HFF-Myc (cell line): ENCODE measurements at places on chromosomes 11 and 22.

- DNase-seq: no peak
Observed at GRCh38 chr11:12682737-12683500, 8.7 kb downstream of the TEAD1 start.

DNA sequence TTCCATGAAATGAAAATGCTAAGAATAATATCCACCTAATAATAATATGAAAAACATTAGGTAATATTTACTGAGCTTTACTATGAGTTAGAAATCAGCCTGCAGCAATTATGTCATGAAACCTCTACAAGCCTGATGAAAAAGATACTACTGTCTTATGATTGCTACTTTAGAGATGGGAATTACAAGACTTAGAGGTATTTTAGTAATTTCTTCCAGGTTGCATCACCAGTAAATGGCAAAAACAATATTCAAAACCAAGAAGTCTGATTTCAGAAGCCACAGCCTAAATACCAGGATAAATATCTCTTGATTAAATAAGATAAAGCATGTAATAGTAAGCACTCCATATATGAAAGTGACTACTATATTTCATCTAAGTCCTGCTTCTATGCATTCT lies 13.8 kb downstream of the OR5B21 start:
- DNase-seq: no peak

DNA sequence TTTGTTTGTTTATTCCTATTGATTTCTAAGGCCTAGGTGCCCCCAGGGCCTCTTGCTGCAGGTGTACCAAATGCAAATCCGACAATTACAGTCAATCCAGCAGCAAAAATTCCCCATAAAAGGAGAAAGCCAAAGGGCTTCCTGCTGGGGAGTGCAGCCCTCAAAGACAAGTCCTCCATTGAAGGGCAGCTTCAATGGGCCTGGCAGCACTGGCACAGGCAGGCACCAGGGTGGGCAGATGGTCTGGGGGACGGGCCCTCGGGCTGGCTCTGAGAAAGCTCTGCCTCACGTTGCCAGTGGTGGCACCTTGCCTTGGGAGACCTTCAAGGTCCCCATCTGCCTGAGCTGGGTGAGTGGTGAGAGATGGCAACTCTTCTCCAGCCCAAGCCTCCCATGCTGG lies 128.0 kb downstream of the DSCAML1 start:
- DNase-seq: no peak

DNA sequence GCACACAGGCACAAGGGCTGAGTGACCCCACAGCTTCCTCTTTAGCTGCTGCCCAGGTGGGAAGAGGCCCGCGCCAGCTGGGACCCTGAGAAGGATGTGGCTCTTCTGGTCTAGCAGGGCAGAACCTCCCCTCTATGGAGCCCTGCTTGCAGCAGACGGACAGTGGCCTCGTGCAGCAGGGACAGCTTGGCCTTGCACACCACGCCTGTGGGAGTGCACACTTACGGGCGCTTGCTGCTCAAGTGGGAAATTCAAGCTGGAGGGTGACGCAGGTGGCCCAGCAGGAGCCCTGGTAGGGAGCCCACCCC lies 971.4 kb downstream of the BRD1 start:
- DNase-seq: no peak

DNA sequence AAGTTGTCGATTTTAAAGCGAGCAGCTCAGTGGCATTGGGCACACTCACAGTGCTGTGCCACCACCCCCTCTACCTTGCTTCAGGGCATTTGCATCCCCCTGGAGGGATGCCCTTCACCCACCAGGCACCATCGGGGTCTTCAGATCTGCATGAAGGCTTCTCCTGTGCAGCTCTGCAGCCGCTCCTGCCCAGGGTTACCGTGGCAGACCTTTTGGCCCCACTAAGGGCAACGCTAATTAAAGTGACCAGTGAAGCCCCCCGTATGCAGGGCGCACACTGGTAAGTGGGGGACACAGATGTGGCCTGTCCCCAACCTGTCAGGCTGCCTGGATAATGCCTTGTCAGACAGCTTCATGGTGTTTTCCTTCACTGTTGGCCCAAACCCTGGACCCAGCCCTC lies 1117.7 kb downstream of the BRD1 start:
- DNase-seq: no peak

DNA sequence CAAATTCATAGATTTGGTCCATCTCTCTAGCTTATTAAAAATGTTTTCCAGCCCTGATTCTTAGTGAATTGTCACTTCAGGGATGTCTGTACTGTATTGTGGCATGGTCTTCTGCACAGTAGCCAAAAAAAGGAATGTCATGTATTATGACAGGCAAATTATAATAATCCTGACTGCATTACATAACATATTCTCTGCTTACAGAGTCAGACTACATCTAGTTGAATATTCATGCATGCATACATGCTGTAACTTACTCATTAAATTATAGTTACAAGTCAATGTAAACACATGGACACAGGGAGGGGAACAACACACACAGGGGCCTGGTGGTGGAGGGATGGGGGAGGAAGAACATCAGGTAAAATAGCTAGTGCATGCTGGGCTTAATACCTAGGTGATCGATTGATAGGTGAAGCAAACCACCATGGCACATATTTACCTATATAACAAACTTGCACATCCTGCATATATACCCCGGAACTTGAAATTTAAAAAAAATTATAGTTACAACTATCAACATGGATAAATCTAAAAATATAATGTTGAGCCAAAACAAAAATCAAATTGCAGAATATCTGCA lies 31.5 kb upstream of the SMCO4 start:
- no peak for DNase-seq
